Right hindlimb (tissue), 1 donor: ENCODE measurements at places on chromosomes 3 and 15.

GRCh38 chr3:170426240-170426797 is 7.7 kb downstream of the CLDN11 start:
- no peak for DNase-seq

DNA sequence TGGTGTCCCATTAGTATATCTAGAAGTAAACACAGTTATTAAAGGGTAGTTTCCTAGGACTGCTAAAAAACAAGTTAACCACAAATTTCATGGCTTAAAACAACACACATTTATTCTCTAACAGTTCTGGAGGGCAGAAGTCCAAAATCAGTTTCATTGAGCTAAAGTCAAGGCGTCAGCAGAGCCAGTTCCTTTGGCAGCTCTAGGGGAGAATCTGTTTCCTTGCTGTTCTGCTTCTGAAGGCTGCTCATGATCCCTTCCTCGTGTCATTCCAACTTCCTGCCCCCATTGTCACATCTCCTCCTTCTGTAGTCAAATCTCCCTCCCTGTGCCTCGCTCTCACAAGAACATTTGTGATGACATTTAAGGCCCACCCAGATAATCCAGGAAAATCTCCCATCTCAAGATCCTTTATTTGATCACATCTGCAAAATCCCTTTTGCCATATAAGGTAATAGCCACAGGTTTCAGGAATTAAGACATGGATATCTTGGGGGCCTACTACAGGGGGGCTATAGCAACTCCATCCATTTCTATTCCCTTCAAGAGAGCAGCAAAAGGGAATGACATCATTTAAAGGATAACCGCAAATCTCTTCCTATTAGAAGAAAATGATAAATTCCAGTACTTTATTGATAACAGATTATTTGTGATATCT is 50.1 kb downstream of the GPR176 start:
- DNase-seq, result peak; percentile 24

DNA sequence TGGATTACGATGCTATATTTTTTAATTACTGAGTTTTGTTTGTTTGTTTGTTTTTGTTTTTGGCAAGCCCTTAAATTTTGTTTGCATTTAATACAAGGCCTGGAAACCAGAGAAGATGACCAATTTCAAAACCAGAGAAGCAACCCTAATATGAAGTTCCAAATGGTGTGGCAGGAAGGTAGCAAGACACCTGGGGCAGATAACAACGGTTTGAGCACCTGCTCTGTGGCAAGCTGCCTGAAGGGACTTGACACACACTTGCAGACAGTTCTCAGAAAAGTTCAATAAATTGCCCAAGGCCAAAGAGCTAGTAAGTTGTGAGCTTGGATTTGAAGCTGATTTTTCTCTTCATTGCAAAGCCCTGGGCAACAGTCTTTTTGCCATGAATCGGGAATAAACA is 151.2 kb upstream of the UBE2E1 start:
- DNase-seq, result no peak

DNA sequence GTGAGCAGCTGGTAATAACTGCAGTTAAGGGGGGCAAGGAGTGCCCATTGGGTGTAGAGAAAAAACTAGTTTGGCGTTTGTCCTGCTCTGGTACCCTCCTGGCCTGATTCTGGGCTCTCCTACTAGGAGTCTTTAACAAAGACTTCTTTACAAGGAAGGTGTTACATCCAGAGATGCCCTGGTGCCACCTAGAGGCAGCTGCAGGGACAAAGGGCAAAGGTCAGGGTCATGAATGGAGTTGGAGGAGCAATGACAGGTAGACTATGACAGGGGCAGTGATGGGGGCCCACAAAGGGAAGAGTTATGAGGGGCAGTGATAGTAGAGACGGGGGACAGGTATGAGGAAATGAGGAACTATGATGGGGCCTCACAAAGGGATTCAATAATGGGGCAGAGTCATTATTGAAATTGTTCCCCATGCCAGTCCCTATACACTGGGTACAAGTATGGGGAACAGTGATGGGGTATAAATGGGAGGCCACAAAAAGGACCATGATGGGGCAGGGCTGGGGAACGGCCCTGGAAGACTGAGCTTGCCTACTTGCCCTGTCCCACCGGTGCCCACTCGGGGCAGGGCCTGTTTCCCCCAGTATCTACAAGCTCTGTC is 7.9 kb downstream of the CCDC71 start:
- no peak for DNase-seq

DNA sequence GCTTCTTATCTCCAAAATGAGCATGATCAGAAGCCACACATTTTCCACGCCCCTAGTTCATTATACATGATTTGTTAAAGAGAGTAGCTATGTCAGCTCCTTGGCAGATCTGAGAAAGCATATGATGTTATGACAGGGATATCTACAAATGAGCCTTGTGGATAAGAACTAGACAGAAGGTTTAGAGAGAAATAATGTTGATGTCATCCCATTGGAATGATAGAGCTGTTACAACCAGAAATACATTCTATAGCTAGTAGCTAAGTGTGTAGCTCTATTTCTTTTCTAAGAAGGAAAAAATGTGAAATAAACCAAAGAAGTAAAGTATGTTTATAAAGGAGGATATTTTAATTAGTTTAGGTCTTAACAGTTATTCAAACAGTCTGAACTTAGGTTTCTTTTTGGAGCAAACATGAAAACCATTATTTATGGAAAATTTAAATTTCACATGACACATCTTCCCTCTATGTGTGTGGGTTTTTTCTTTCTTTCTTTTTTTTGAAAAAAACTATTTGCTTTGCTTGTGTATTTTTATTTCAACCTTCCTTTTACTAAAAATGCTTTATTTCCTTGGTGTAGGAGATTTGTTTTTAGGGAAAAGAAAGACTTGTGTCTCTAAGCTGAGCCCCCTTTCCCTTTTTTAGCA is 167.7 kb downstream of the GHSR start:
- no peak for DNase-seq

GRCh38 chr3:101676765-101677435 is at the start of gene ZBTB11:
Gene ZBTB11, minus strand, starts transcription at chr3:101677132. Its CDS starts 218 bp downstream, at chr3:101676914.
- DNase-seq, result peak; percentile 100

- DNase-seq, result no peak
Measured at GRCh38 chr3:106229495-106230278, 360.9 kb upstream of the CBLB start.

- DNase-seq, result no peak
Measured at GRCh38 chr3:114060906-114061655, 4.5 kb downstream of the QTRT2 start.

DNA sequence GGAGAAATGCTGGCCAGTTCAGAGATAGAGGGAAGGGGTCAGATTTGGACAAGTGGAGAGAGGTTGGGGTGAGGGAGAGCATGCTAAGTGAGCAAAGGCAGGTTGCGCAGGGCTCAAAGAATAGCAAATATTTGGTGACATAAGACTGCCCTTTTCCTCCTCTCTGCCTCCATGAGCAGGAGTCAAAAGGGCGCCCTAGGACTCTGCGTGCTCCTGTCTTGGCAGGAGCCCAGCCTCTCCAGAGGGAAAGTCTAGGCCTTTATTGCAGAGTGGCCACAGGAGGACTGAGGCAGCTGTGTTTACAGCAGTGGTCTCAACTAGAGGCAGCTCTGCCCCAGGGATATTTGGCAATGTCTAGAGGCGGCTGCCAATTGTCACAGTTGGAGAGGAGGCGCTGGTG is 165.6 kb downstream of the FAM43A start:
- DNase-seq, result no peak

DNA sequence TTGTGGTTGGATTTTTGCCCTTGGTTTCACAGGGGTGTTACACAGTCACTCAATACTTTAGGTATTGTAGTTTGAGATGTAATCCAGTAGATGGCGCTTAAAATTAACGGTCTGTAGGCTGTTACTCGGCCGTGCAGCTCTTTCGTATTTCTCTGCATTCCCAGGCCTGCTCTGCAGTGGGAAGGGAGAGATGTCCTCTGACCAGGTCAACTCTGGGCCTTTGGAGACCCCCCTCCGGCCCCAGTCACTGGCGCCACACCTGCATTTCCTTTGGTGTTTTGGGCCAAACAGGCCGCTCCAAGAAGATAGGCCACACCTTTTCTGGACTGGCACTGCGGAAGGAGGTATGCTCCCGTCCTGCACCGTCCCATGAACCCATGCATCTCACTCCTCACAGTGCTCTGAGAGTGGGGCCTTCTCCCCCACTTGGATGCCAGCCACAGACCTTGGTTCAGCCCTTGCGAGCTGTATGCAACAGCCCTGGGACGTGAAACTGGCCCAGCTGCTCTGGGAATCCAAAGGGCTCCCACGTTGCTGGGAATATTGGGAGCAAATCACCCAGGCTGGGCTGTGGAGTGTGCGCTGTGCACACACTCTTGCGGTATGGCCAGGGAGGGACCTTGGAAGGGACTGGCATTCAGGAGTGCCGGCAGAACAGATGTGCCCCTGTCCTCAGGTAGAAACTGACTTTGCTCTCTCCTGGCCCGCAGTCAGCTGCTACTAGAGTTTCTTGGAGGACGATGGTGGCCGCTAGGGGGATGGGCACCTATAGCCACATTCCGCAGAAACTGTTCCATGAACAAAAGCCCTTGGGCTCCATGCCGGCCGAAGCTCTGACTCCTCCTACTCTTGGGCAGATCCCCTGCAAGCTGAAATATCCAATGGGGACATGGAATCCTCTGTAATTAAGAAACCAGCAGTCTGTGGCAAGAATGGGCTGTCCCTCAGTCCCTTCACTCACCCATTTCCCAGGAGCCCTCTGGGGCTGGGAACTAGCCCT is 410.5 kb upstream of the CADM2 start:
- DNase-seq, result no peak

GRCh38 chr3:9402410-9403228 is 5.2 kb downstream of the SETD5 start:
- peak; percentile 35 for DNase-seq

DNA sequence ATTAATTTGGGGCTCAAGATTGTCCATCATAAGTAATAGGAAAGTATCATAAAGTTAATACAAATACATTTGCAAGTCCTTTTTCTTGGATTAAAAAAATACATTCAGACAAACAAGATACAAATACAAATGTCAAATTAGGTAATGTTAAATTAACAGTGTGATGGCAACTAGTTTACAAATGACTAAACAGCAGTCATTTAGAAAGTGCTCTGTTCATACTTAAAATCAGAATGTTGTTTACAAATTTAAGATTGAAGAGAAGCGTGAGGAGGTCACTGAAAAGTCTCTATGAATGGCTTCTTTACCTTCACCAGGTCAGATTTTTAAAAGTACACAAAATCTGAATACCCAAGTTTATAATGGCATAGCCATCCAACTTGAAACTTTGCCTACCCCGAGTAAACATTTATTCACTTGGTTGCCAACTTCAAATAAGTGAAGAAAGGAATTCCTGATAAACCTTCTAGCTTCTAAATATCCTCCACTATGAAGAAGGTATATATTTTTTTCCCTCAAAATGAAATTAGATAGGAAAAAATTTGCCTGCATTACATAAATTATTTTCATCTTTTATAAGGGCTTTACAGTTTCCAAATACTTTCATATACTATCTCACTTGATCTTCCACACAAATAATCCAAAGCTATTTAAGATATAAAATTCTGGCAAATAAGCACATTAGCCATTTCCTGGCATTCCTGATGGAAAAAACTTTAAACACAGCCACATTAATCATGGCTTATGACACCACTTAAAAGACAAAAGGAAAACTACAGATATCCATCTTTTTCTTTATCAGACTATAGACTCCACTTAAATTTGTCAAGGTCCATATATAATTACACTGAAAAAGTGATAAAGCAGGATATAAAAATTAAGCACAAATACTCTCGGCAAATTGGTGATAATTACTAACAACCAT is 11.5 kb upstream of the NEK10 start:
- no peak for DNase-seq

DNA sequence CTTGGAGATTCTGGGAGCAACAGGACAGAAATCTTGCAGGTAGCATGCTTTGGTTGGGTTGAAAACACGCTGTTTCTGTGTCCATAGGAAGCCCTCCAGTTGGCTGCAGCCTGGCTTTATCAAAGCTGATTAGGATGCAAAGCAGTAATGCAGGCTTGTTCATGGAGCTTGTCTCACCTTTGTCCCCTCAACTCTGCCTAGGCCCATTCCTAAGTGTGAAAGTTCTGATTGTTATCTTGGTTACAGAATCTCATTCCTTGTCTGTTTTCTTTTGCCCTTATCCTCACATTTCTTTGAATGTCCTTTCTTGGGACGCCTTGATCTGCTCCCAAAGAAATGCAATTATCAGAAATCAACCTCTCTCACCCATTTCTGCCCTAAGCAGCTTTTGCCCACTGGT is 83.5 kb downstream of the IL20RB start:
- DNase-seq, result no peak

DNA sequence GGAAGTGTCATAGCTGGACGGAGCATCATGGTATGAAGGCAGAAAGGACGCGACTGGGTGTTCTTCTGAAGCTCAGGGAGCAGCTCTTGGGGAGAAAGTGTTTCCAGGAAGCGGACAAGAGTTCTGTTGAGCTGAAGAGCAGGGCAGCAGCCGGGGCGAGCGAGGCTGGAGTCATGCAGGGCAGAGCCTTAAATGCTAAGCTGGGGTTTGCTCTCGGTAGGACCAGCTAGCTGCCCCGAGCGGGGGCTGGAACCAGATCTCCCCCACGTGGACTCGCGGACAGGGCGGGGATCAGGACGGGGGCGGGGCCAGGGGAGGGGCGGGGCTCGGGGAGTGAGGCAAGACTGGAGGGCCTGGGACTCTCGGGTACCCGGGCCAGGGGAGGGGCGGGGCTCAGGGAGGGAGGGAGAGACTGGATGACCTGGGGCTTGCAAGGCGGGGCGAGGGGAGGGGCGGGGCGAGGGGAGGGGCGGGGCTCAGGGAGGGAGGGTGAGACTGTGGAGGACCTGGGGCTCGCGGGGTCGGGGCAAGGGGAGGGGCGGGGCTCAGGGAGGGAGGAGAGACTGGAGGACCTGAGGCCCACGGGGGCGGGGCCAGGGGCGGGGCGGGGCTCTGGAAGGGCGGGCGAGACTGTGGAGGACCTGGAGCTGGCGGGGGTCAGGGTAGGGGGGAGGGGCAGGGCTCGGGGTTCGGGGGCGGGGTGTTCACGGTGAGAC is 461 bp upstream of the FAH start:
- peak; percentile 97 for DNase-seq

- DNase-seq, result no peak
Measured at GRCh38 chr15:22968366-22968765, 11.8 kb downstream of the CYFIP1 start.

DNA sequence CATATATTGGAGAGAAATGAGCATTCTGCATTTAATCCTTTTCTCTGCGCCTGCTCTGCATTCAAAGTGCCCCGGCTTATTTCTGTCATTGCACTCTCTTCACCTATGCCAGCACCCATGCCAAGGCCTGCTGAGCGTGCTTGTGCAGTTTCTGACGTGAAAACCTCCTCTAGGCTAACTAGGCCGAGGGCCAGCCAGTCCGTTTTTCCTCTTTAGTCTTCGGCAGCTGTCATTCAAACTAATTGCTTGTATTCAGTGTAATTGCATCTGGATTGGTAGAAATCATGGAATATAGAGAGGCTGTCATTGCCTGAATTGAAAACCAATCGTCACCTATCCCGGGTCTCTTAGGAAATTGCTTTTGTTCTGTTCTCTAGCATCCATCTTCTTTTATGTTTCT is 94.0 kb downstream of the ARPP21 start:
- DNase-seq, result no peak

DNA sequence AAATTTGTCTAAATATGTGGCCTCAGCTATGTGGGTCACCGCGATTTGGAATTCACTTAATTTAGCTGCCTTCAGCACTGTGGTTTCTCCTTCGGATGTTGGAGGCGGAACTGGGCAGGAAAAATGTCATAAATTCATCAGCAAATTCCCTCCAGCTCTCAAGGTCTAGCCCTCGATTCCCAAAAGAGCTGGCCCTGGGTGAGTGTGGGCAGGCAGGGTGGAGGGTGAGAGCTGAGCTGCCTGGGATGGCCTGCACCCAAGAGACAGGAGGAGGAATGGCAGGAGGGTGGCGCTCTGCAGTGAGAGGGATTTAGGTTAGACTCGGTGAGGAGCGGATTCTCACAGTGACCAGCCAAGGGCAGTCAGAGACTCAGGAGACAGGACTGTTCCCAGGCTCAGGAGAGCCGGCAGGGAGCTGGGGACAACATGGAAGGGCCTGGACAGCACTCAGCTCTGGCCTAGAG is 57.1 kb downstream of the FEM1B start:
- DNase-seq, result peak; percentile 47
